ENCODE measurements at places on chromosomes 5 and 9.

DNA sequence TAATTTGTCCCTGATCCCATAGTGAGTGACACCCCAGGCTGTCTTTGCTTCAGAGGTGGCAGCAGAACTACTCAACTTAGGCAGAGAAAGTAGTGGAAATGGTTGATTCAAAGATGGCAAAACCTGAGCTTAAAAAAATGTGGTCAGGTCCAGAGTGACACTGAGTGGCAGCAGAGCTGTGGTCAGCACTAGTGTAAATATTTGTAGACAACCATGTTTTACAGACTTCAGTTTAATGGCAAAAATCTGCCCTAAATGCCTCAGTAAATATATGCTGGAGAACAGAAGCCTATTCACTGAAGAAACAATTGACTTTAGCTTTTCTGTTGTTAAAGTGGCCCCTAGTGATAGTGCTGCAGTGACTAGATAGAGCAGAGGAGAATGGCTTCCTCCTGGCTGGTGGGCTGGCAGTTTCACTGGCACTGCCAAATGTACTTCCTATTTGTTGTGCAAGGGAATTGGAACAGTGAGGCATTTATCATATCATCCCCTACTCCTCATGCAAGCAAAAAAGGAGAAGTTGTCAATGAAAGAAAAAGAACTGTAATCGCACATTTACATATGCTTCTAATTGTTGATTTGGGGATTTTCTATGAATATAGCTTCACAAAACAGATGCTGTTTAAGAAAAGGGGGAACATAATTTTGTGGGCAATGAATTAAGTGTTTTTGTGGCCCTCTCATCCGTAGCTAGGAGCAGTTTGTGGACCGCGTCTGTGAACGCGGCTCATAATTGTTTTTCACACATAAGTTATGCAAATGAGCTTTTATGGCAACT is 12.0 kb downstream of the PBX3 start:
- DNase-seq, result no peak

- no peak for DNase-seq
Observed at GRCh38 chr5:112342389-112342788, 76.7 kb downstream of the EPB41L4A start.

DNA sequence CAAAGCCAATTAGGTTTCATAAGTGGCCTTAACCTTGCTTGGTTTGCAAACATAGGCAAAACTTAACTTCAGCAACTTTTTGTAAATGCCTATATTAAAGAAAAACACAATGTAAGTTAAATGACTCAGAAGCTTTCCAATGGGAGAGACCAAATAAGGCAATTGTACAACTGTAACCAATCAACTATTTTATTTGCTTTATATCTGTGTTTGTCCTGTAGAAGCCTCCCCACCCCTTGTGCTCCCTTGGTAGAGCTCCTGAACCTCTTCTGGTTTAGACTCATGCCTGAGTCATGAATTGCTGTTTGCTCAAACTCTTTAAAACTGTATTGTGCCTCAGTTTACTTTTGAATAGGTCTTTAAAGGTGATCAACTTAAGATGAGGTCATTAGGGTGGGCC is 3.0 kb upstream of the C1QTNF3 start:
- DNase-seq, result no peak

DNA sequence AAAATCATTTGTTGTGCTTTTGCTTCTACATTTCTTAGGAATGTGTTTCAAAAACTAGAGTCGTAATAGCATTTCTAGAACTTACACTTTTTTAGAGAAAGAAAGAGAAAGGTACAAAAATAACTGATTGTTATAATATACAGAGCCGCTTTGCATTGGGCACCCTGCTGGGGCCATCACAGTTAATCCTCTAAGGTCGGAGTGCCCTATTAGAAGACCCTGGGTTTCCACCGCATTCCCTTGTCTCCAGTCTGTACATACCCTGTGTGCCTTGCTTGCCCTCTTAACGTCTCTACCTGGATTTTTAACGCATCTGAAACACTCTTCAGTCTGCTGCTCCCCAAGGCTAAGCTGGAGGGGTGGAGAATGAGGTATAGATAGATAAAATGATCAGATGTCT is 1.3 kb downstream of the MARVELD2 start:
- no peak for DNase-seq
